ENCODE measurements at places on chromosomes 5 and 9.

DNA sequence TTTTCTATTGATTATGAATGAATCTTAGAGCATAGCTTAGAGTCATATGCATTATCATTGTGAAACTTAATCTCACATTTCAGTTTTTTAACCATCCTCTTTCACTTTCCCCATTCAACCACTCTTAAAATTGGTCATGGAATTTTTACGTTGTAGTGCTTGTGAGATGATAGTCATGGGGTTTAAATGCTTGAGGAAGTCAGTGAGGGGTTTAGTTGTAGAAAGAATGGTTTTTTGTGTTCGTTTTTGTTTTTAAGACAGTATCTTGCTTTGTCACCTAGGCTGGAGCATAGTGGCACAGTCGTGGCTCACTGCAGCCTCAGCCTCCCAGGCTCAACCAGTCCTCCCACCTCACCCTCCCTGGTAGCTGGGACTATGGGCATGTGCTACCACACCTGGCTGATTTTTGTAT lies 19.6 kb downstream of the UGCG start:
- DNase-seq = no peak

DNA sequence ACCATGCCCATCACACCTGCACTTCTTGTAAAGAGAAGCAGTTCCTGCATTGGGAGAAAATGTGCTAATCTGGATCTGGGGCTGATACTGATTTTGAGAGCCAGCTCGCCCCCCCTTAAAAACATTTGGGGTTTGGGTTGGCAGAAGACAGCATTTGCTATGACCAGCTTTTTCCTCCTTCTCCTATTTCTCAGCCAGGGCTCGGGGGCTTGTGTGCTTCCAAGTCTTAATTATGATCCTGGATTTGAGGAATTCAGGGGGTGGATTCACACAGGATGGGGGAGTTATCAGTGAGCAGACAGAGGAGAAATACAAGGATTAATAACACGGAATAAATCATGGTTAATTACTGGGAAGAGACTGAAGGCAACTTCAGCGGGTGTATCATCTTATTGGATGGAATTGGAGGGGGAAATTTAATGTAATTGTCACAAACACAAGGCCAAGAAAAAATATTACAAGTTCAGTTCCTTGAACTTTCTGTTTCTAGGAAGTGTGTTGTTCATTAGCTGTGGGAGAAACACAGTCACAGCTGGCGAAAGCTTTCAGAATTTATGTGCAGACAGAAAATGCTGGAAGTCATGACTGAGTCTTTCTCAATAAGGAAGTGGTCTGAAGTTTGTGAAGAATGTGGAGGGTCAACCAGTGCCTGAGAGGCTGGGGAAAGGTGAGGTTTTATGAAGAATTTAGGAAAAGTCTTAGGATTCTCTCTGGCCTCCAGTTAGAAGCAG lies 15.3 kb downstream of the C9orf152 start:
- peak; percentile 97 for DNase-seq

DNA sequence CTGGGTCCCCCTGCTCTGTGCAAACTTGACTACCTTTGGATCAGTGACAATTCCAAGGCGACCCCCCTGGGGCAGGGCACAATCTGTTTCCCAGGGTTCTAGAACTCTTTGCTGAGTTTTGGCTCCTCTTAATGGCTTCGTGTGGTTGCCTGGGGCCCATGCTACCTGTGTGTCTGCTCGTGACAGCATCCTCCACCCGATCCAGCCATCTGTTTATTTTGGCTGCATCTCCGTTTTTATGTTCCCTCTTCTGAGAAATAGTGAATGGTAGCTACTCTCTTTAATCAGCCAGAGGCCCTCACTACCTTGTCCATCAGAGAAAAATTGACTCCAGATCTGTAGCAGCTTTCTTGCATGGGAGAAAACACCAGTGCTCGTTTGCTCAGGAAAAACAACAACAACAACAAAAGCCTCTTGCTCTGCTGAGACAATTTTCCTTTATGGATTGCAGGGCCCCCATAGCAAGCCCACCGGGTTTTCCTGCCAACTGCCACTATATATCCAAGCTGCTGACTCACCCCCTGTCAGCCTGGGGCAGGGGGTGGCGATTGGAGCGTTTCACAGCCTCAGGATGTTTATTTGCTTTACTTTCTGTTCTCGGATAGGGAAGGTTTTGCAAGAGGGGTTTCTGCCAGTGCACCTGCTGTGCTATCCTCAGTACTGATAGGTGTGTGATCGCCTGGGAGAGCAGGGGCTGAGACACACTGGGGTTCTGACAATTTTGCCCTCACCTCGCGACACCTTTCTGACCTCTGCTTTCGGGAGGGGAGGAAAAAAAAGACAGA lies 607.8 kb downstream of the BNC2 start:
- peak; percentile 27 for DNase-seq

DNA sequence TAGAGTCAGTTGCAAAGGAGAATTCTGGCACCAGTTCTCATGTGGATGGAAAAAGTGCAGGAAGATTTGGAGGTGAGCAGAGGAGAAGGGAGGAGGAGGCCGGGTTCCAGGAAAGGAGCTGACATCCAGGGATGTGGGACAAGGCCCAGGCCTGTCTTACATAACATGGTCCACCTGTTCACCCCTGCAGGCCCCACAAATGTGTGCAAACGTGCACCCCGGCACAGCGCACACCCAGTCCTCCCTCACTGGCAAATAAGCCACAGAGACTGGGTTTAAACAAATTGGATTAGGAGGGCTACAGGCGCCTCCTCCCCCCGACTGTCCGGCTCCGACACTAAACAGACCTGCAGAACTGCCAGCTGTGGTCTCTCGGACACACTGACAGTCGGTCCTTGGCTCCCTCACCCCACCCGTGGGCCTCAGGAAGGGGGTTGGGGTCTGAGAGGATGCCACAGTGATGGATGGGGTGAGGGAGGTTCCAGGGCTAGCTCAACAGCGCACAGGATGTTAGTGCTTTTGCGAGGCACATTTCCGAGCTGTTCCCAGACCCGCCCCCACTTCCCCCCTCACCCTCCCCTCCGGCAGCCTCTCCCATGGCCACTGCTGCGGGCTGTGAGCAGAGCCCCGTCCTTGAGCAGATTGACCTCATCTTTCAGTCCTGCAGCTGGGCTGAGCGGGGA lies 43.4 kb upstream of the IL17B start:
- DNase-seq = peak; percentile 98

DNA sequence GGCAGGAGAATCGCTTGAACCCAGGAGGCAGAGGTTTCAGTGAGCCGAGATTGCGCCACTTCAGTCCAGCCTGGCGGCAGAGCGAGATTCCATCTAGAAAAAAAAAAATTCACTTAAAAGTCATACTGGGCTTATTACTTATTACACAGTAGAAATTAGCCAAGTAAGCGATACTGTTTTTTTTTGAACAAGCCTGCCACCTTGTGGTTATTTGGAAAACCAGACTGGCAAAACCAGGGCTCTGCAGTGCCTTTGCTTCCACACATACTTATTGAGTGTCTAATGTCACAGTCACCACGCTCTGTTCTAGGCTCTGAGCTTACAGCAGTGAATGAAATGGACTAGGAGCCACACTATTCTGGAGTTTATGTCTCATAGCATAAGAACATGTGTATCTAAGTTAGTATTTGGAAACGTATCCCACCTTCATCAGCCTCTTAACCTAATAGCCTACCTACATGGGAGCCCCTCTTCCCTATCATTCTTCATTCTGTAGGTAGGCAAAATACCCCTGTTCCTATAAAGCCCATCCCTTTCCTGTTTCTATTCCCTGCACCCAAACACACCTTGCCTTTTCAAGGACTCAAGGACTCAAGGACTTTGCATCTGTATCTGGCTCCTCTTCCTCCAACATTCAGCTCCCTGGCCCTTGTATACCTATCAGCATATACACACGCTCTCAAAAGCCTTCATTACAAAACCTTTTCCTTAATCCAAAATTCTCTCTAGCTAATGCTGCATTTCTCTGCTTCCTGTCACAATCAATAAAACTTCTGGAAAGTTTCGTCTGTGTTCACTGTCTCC lies 13.9 kb upstream of the BASP1 start:
- DNase-seq = peak; percentile 82

DNA sequence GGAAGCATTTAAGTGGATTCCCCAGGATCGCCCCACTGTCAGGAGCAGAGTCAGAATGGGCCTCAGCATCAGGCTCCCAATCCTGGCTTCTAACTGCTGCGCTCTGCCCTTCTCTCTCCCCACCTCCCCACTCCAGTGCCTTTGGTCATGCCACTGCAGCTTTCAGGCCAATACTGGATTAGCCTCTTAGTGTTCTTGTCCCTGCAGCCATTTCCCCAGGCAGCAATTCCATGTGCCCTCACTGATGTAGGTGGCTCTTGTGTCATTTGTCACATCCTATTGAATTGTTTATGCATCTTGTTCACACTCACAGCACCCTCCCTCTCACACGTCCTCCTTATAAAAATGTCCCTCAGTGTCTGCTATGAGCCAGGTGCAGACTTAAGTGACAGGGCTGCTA lies 544.2 kb upstream of the DAP start:
- DNase-seq = no peak

GRCh38 chr9:117714282-117714681 lies 10.1 kb downstream of the TLR4 start:
- DNase-seq = no peak

GRCh38 chr5:137822158-137822764 lies 45.4 kb upstream of the MYOT start:
- peak; percentile 47 for DNase-seq

DNA sequence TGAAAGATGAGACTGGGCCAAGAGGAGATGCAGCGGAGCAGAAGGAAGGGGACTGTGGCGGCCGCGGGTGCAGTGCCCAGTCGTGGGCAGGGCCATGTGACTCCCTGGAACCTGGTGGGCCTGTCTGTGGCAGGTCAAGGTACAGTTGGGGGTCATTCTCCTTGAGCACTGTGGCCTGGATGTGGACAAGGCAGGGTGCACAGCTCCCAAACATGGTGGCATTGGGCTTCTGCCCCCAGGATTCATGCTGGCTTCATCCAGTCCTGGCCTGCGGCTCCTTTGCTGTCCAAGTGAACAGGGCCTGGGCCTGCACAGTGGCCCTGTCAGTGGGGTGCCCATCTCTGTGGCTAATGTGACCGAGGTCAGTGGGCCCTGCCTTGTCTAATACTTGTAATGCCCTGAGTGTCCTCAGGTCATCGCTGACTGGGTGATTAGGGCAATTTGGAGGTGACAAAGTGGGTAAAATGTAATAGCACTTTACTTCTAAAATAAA lies 39.9 kb downstream of the CEP72 start:
- no peak for DNase-seq

GRCh38 chr9:105458404-105458803 lies 10.6 kb downstream of the FSD1L start:
- DNase-seq = no peak
